ENCODE measurements at places on chromosomes 11 and 22.

DNA sequence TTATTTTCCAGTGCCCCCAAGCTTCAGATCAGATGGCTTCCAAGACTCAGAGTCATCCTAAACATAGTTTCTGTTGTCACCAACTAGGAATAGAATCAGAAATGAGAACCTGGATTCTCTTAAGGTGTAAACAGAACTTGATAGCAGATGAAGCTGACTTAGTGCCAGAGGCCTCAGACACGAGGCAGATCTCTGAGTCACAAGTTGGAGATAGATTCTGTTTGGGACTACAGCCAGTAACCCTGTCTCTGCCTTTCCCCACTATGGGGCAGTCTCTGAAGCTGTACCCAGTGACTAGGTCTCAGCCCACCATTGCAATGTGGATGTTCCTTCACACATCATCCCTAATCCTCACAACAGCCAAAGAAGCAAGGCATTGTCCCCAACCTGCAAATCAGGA lies 25.4 kb downstream of the NEU3 start:
- no peak for DNase-seq

- DNase-seq = no peak
Observed at GRCh38 chr11:125401746-125402145, 94.3 kb downstream of the FEZ1 start.

DNA sequence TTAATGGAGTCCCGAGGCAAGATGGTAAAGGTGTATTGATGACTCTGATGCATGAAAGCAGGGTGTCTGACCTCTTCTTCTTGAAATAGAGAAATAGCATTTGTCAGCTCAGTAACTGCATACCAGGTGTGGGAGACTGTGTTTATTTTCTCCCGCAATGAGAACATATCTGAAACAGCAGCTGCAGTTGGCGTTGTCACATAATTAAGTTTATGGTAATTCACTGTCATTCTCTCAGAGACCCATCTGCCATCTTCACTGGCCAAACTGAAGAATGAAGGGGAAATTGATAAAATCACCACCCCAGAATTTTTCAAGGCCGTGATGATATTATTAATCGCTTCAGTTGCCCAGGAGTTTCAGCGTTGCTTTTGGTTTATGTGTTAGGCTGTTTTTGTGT lies 20.1 kb upstream of the MCHR1 start:
- no peak for DNase-seq

DNA sequence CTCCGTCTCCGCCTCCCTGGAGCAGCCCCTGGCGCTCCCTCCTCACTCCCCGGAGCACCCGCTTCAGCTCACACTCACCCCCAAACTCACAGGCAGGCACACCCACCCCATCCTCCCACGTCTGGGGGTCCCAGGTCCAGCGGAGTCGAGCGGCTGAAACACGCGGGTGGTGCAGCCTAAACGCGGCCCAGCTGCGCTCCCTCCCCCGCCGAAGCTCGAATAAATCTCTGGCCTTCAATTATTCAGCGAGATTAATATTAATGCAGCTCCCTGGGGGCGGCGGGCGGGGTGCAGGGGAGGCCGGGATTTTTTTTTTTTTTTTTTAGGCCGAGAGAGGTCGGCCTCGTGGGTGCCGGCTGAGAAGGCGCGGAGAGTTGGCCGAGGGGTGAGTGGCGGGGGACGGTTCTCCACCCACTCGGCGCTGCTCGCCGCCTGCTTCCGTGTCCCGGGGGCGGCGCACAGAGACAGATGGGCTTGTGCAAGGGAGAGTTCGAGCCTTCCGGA lies 524 bp upstream of the SLC1A2 start:
- no peak for DNase-seq

DNA sequence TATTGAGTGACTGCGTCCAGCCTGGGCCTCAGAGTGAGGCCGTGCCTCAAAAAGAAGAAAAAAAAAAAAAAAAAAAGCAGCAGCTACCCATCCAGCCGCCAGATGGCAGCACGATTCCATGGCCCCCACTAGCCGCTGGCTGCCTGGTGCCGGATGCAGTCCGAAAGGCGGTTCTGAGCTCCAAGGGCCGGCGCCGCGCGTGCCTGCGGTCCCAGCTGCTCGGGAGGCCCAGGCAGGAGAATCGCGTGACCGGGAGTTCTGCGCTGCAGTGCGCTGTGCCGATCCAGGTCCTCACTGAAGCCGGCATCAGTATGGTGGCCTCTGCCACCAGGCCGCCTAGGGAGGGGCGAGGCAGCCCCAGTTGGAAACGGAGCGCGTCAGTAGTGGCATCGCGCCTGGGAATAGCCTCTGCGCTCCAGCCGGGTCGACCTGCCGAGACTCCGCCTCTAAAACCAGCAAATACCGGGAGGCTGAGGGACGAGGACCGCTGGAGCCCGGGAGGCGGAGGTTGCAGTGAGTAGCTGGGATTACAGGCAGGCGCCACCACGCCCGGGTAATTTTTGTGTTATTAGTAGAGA lies 19.3 kb downstream of the SCARF2 start:
- DNase-seq = peak; percentile 24

DNA sequence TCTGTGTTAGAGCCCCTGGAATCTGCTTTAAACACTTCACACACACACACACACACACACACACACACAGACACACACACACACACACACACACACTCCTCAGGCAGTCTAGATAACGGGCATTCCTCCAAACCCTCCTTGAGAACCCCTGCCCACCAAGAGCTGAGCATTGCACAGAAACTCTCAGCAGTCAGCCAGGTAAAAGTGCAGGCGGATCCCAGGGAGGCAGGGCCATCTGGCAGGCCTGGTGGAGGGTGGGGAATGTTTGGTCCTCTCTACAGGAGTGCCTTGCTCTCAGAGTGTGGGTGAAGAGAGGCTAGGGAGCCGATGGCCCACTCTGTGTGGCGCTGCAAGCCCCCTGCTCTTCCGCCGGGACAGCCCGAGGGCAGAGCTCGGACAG lies 190.2 kb downstream of the BUD13 start:
- DNase-seq = no peak

GRCh38 chr11:105732611-105733010 lies 122.7 kb downstream of the GRIA4 start:
- DNase-seq = no peak

GRCh38 chr22:38029370-38029769 lies 27.8 kb upstream of the PICK1 start:
- DNase-seq = no peak

DNA sequence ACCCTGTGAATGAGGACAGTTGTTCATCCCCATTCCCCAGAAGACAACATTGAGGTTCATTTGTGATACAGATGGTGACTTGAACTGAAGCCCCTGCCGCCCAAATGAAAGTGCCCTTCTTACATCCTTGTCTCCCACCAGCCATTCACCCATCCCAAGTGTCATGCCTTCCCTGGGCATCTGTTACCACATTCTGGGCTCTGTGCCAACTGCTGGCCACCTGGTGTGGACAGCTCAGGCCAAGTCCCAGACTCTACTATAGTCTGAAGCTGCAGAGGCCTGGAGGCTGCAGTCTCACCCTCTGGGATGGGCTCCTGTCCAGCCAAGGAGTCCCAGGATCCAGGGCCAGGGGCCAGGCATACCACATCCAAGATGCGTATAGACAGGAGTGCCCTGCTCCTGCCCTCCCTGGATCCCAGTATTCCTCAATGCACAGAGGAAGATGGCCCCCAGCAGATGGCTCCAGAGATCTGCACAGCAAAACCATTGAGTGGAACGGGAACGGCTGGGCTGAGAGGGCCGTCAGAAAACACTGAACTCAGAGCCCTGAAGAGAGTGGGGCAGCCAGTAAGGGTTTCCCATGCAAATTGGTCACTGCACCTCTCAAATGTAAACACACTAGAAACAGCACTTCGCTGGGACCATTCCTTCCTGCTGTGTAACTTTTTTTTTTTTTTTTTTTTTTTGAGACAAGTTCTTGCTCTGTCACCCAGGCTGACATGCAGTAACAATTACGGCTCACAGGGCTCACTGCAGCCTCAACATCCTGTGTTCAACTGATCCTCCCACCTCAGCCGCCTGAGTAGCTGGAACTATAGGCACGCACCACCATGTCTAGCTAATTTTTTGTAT lies 22.8 kb downstream of the ARRB1 start:
- DNase-seq = no peak

DNA sequence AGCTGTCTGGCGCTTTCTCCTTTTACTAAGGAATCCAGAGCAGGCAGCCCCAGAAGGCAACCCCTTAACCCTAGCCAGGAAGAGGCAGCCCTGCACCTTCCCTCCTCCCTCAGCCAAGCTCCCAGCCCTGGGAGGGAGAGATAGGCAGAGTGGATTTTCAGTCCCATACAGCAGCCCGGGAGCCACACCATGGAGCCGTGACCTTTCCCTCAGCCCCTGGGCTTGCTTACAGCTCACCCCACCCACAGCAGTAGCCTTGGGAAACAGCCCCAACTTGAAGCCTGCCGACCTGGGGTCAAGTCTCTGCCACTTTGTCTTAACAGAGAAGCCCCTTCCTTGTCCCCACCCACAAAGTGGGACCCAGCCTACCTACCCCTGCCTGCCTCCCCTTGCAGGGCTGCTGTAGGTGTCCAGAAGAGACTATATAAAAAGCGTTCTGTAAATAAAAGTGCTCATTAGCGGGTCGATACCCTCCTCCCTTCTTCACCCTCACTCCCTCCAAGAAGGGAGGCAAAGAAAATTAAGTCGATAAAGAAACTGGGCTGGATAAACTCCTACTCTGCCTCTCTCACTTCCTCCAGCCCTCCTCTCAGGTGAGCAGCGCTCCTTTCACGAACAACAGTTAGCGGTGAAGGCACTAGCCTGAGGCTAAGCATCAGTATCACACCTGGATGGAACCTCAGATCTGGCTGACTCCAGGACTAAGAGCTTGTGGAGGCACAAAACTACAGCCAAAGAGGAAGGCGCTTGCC lies 4.2 kb downstream of the TST start:
- no peak for DNase-seq

DNA sequence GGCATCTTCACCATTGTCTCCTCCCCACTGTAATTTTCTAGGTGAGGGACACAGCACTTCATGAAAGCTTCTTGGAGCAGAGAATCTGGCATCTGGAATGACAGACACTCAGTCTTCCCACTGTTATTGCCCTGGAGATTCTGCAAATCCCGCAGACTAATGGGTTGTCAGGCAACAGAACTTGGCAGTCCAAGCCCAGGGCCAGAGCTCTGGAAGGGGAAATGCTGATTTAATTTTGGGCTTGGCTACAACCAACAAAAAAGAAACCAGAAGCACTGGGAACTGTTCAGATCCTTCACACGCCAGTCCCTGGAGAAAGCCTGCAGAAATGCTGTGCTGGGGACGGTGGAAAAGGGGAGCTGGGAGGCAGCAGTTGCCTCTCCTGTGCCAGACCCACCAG lies 71.5 kb upstream of the BID start:
- no peak for DNase-seq

- no peak for DNase-seq
Observed at GRCh38 chr22:20002128-20002527, 14.5 kb downstream of the ARVCF start.

- no peak for DNase-seq
Observed at GRCh38 chr11:10134975-10135481, 159.0 kb downstream of the SBF2 start.

DNA sequence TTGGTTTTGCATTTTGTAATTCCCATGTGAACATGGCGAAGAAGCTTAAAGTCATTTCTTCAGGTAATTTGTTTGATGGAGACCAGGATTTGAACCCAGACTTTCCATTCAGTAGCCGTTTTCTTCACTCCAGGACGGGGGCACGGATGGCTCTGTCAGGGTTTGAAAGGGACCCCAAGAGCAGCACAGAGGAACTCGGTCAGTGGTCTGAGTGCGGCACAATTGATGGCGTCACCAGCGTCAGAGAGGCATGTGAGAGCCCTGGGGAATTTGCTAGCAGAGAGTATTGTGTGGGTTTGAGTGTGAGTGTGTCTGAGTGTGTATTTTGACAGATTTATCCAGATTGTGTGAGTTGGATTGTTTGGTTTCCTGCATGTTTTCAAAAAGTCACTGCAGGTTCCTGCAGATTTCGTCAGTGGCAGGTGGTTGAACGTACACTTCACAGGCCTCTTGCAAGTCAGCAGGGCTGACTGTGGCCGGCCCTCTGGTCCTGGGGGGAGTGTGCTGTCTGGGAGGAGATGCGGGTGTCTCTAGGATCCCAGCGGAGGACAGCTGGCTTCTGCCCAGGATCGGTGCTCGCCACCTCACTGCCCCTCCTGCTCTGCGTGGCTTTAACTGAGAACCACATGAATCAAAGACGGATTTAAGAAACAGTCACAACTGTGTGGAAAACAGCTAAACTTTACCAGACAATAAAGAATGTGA lies 199.3 kb downstream of the TBC1D22A start:
- DNase-seq = no peak

- DNase-seq = no peak
Observed at GRCh38 chr11:72007089-72007476, 8.4 kb downstream of the IL18BP start.
